ENCODE measurements at places on chromosomes 2 and 18. TPM values are rescaled to one million over a fixed set of nuclear protein-coding genes. Genes with fewer than 3 reads are reported as not detected.

The CAPN13 gene
- not detected for total RNA-seq

The CFC1B gene
- not detected for total RNA-seq

The TYW5 gene
- 3.3 TPM for total RNA-seq

The GAREM2 gene
- 1.2 TPM for total RNA-seq

The ACKR3 gene
- 14.7 TPM for total RNA-seq

The SLC16A14 gene
- 0.75 TPM for total RNA-seq

The CPLX4 gene
- total RNA-seq: not detected

The DNAJC5G gene
- not detected for total RNA-seq

The RNF152 gene
- total RNA-seq: 2.5 TPM

The CRYGA gene
- not detected for total RNA-seq

The CLEC4F gene
- total RNA-seq: 0.64 TPM

The OBSL1 gene
- 134 TPM for total RNA-seq

The NMUR1 gene
- total RNA-seq: 0.10 TPM

The CCBE1 gene
- 0.20 TPM for total RNA-seq

The CYBRD1 gene
- 15.2 TPM for total RNA-seq

The UGT1A6 gene
- total RNA-seq: not detected

The DTNA gene
- total RNA-seq: 91.5 TPM

The ITGA6 gene
- 25.9 TPM for total RNA-seq

The DNAJC27 gene
- total RNA-seq: 8.2 TPM

The ABCB11 gene
- total RNA-seq: not detected

The DDX1 gene
- 132 TPM for total RNA-seq

The HOXD11 gene
- total RNA-seq: not detected

The IL1F10 gene
- total RNA-seq: not detected

The MRO gene
- total RNA-seq: 1.7 TPM

The GALR1 gene
- total RNA-seq: not detected

The LYG1 gene
- 0.44 TPM for total RNA-seq

The REG3G gene
- total RNA-seq: not detected

The CDK15 gene
- 0.40 TPM for total RNA-seq

The SALL3 gene
- total RNA-seq: not detected

The ASB1 gene
- total RNA-seq: 44.5 TPM

The SERPINB2 gene
- not detected for total RNA-seq

The COLEC11 gene
- total RNA-seq: 0.79 TPM

The AQP12B gene
- total RNA-seq: not detected

The RAB27B gene
- total RNA-seq: 0.20 TPM

The SIX3 gene
- total RNA-seq: not detected

The LTBP1 gene
- 17.4 TPM for total RNA-seq

The TEKT4 gene
- 0.14 TPM for total RNA-seq

The ITGB6 gene
- total RNA-seq: 24.3 TPM

The DNAJC10 gene
- total RNA-seq: 25.8 TPM

The LBH gene
- 11.1 TPM for total RNA-seq

The ARHGAP15 gene
- total RNA-seq: 0.87 TPM

The CRACDL gene
- total RNA-seq: 2.5 TPM

The AOX1 gene
- 5.0 TPM for total RNA-seq

The MYOM1 gene
- 388 TPM for total RNA-seq

The SERPINB3 gene
- total RNA-seq: not detected

The EPB41L3 gene
- 8.7 TPM for total RNA-seq

The PRSS56 gene
- total RNA-seq: 5.0 TPM

The KRTCAP3 gene
- not detected for total RNA-seq

The CCDC178 gene
- not detected for total RNA-seq

The METTL21A gene
- total RNA-seq: 9.4 TPM

The GNAL gene
- total RNA-seq: 30.8 TPM

The TSGA10 gene
- 2.2 TPM for total RNA-seq

The ITGAV gene
- total RNA-seq: 64.0 TPM

The CCDC121 gene
- 2.6 TPM for total RNA-seq

The ANO7 gene
- total RNA-seq: 0.47 TPM

The PLB1 gene
- total RNA-seq: 4.9 TPM

Measured in psoas muscle (tissue), 8 donors.